Transverse colon (tissue), 4 donors: ENCODE measurements at places on chromosomes 2 and 18.

GRCh38 chr2:172677363-172677762 lies 58.3 kb upstream of the RAPGEF4 start:
- no peaks in the 10 kb centered on the region for H3K27me3 ChIP-seq
- peaks cover 4% of the 10 kb centered on the region for H3K4me1 ChIP-seq
- H3K36me3 ChIP-seq: no peaks in the 10 kb centered on the region

- H3K36me3 ChIP-seq: no peaks in the 10 kb centered on the region
- H3K27me3 ChIP-seq: no peaks in the 10 kb centered on the region
- H3K4me1 ChIP-seq: no peaks in the 10 kb centered on the region
- H3K27ac ChIP-seq: no peak overlapping the region
- no peak for DNase-seq
These were observed 18.8 kb downstream of the PSD4 start for GRCh38 chr2:113192459-113193100.

DNA sequence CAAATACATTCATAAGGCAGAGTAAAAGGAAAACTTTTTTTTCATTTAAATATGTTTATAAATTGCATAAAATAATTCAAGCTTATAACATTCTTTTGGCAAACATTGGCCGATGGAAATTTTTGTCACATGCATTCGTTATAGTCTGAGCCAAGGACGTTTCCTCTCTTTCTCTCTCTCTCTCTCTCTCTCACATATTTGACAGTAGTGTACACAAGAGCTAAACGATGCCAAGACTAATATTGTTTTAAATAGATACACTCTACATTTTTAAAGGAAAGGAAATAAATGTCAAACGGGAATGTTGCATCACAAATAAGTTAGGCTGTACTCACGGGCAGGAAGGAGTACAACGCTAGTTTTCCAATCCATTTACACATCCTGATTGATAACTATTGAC lies 251.1 kb upstream of the SMIM21 start:
- H3K27me3 ChIP-seq: no peaks in the 10 kb centered on the region
- no peak overlapping the region for H3K4me3 ChIP-seq
- H3K4me1 ChIP-seq: no peaks in the 10 kb centered on the region
- no peaks in the 10 kb centered on the region for H3K36me3 ChIP-seq

DNA sequence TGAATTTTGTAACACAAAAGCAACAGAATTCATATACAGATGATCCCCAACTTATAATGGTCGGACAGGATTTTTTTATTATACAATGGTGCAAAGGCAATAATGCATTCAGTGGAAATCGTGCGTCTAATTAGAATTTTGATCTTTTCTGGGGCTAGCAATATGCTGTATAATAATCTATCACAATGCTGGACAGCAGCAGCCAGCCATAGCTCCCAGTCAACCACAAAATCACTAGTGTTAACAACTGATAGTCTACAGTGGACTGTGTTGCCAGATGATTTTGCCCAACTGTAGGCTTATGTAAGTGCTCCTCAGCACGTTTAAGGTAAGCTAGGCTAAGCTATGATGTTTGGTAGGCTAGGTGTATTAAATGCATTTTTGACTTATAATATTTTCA lies 399.0 kb upstream of the SLC39A10 start:
- DNase-seq: no peak
- H3K4me3 ChIP-seq: no peak overlapping the region
- H3K36me3 ChIP-seq: no peaks in the 10 kb centered on the region
- no peak overlapping the region for H3K27ac ChIP-seq
- H3K4me1 ChIP-seq: no peaks in the 10 kb centered on the region

- no peaks in the 10 kb centered on the region for H3K27me3 ChIP-seq
- no peaks in the 10 kb centered on the region for H3K4me1 ChIP-seq
- H3K36me3 ChIP-seq: no peaks in the 10 kb centered on the region
- DNase-seq: no peak
- H3K4me3 ChIP-seq: no peak overlapping the region
- H3K27ac ChIP-seq: no peak overlapping the region
These were observed 60.3 kb upstream of the UPP2 start for GRCh38 chr2:158041400-158041799.

DNA sequence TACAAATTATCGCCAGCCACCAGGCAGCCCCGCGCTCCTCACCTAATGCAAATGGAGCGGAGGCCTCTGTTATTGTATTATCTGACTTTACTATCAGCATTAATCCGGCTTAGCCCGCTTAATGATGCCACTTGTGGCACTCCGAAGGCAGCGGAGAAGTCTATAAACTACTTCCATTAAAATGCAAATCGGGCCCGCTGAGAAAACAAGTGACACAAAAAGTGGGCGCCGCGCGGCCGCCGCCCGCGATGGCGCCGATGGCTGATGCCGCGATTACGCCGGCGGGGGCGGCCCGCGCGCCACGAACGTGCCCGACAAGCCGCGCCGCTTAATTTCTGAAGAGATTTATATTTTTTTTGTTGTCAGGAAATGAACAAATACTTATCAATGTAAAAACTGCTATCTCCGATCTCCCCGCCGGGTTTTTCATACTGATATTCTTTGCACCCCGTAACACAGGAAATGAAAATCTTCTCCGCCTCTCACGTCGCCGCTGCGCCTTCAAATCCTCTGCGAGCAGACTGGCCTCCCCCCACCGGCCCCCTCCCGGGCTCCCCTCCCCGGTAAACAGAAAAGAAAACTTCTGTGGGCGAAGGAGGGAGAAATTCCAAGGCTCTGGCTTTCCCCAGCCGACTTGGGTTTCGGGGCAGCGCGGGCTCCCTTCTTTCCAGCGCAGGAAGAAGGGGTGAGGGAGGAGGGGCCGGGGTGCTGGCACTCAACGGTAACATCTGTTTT lies 221.8 kb downstream of the INSIG2 start:
- peaks cover 54% of the 10 kb centered on the region for H3K27me3 ChIP-seq
- H3K36me3 ChIP-seq: no peaks in the 10 kb centered on the region
- H3K4me1 ChIP-seq: no peaks in the 10 kb centered on the region
- H3K27ac ChIP-seq: peak overlapping the region; percentile 42
- peak overlapping the region; percentile 66 for H3K4me3 ChIP-seq
- peak; percentile 13 for DNase-seq

DNA sequence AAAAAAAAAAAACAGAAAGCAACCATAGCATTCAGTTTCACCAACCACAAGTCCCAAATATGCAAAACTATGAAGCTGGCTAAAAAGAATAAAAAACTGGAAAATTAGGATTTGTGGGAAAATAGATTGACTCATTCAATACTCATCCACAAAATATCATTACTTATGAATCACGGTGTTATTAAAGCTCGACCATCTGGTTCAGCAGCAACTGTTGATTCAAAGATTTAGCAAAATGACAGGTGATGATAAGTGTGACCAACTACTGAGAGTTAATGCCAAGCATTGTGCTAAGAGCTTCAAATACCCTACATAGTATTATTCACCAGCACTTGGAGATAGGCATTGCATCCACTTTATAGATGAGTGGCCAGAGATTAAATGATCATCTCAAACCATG lies 26.2 kb upstream of the XDH start:
- no peak for DNase-seq
- H3K27me3 ChIP-seq: no peaks in the 10 kb centered on the region
- H3K27ac ChIP-seq: no peak overlapping the region
- no peak overlapping the region for H3K4me3 ChIP-seq

- H3K4me3 ChIP-seq: no peak overlapping the region
- no peaks in the 10 kb centered on the region for H3K4me1 ChIP-seq
- DNase-seq: no peak
- no peaks in the 10 kb centered on the region for H3K27me3 ChIP-seq
- no peaks in the 10 kb centered on the region for H3K36me3 ChIP-seq
These were observed 70.2 kb upstream of the GALNT3 start for GRCh38 chr2:165864296-165864695.

DNA sequence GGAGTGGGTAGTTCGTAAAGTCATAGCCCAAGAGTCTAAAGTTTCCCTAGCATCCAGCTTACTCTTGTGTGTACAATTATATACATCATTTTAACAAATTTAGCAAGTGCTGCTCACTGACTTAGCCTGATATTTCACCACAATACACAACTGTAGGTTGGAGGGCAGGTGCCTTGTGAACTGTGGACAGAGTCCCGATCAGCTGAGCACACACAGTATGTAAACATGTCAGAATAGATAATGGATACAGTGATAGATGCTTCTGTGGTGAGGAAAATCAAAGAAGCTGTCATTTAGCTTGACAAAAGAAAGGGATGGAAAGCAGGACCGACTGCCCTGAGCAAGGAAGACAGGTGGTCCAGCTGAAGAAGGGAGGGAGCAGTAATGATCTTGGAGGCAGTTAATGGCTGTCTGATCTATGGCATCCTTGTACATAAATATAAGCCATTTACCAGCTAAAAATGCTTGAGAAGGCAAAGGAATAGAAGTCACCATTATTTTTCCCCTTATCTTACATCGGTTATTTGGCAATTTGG lies 372.8 kb upstream of the UBE2E3 start:
- no peaks in the 10 kb centered on the region for H3K4me1 ChIP-seq
- no peaks in the 10 kb centered on the region for H3K36me3 ChIP-seq
- H3K27ac ChIP-seq: no peak overlapping the region
- H3K27me3 ChIP-seq: no peaks in the 10 kb centered on the region
- H3K4me3 ChIP-seq: no peak overlapping the region

DNA sequence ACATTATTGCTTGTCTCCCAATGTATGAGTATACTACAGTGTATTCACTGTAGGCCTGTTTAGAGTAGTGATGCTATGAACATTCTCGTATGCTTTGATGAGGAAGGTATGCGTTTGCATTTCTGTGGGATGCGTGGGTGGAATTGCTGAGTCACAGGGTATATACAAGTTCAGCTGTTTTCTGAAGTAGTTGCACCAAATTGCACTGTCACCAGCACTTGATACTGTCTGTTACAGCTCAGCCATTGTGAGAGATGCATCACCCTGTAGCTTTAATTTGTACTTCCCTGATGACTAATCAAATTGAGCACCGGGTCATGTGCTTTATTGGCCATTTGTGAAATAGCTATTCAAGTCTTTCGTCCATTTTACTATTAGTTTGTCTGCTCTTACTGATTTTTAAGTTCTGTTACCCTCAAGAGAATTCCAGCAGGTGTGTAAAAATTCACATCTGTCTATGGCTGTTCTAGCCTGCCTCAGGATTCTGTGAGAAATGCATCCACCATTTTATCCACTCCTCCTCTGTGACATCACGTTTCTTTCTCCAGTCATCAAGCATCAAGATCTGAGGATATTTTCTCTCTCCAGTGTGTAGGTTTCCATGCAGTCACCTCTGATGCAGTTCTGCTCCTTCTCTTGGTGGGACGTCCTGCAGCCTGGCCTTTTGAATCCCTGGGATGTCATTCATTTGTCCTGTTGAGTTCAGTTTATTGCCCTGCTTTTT lies 72.5 kb downstream of the DGKD start:
- H3K27ac ChIP-seq: no peak overlapping the region
- H3K4me3 ChIP-seq: no peak overlapping the region
- H3K4me1 ChIP-seq: peaks cover 30% of the 10 kb centered on the region

- H3K27ac ChIP-seq: no peak overlapping the region
- DNase-seq: no peak
- H3K36me3 ChIP-seq: no peaks in the 10 kb centered on the region
These were observed 33.9 kb downstream of the MAP4K4 start for GRCh38 chr2:101731221-101732054.

DNA sequence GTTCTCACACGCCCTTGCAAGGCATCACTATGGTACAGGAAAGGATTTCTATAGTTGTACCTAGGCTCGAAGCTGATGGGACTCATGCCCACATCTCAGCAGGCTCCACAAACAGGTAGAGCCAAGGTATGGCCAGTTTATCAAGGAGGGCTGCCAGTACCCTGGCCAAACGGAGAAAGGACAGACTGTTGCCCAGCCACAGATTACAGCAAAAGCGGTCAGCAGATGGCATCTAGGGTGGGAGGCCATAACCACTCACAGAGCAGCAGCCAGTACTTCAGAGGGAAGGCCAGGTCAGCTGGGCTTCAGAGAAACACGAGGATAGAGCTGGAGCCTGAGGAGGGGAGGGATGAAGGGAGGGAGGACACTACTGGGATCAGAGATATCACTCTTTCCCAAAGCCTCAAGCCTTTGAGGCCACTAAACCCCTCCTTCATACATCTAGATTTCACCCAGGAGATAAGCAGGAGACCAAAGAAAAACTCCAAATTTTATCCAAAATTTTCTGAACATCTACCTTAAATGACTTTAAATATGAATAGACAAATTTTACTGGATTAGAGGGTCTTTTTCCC lies 904.2 kb upstream of the NXPH2 start:
- no peak overlapping the region for H3K4me3 ChIP-seq
- H3K27me3 ChIP-seq: no peaks in the 10 kb centered on the region
- DNase-seq: no peak
- no peaks in the 10 kb centered on the region for H3K36me3 ChIP-seq
- no peak overlapping the region for H3K27ac ChIP-seq

DNA sequence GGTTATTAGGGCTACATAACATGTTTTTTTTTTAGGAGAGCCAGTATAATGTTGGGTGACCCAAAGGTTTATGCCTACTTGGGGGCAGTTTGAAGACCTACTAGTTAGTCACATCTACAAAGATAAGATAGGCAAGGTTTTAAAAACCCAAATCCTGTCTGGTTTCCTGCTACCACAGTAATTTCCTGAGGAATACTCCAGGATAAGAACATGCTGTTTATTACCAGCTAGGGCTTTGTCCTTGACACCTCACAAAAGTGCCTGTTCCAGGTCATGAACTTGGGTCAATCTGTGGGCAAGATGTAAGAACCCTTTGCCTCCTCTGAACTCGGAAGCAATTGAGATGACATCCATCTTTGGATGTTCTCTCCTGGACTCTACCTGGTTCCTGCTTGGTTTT lies 38.2 kb downstream of the CDC42EP3 start:
- no peak for DNase-seq
- no peaks in the 10 kb centered on the region for H3K4me1 ChIP-seq

GRCh38 chr2:99140860-99141109 lies 722 bp upstream of the C2orf15 start:
- peaks cover 6% of the 10 kb centered on the region for H3K4me1 ChIP-seq
- H3K27me3 ChIP-seq: no peaks in the 10 kb centered on the region
- H3K4me3 ChIP-seq: peak overlapping the region; percentile 90
- H3K36me3 ChIP-seq: no peaks in the 10 kb centered on the region
- DNase-seq: no peak

GRCh38 chr2:36192983-36193382 lies 162.6 kb upstream of the CRIM1 start:
- no peak overlapping the region for H3K4me3 ChIP-seq
- no peaks in the 10 kb centered on the region for H3K4me1 ChIP-seq
- H3K27me3 ChIP-seq: no peaks in the 10 kb centered on the region
- H3K36me3 ChIP-seq: no peaks in the 10 kb centered on the region
- no peak overlapping the region for H3K27ac ChIP-seq
- no peak for DNase-seq

- peaks cover 80% of the 10 kb centered on the region for H3K27me3 ChIP-seq
- no peak overlapping the region for H3K27ac ChIP-seq
- DNase-seq: no peak
- H3K4me3 ChIP-seq: peak overlapping the region; percentile 27
- H3K4me1 ChIP-seq: no peaks in the 10 kb centered on the region
These were observed 166.9 kb downstream of the MSH2 start for GRCh38 chr2:47569658-47570475.

GRCh38 chr18:54945576-54946125 lies 13.6 kb downstream of the CCDC68 start:
- no peak for DNase-seq
- H3K27me3 ChIP-seq: no peaks in the 10 kb centered on the region
- H3K27ac ChIP-seq: peak overlapping the region; percentile 82
- H3K4me1 ChIP-seq: no peaks in the 10 kb centered on the region
- no peaks in the 10 kb centered on the region for H3K36me3 ChIP-seq
- H3K4me3 ChIP-seq: no peak overlapping the region

GRCh38 chr2:75548036-75548573 lies 12.6 kb downstream of the EVA1A start:
- DNase-seq: no peak
- H3K27ac ChIP-seq: no peak overlapping the region
- no peaks in the 10 kb centered on the region for H3K27me3 ChIP-seq
- no peak overlapping the region for H3K4me3 ChIP-seq
- H3K4me1 ChIP-seq: no peaks in the 10 kb centered on the region
